WTC11 (cell line): ENCODE measurements at places on chromosomes 5 and 9.

GRCh38 chr5:135735831-135736230 lies 98.6 kb upstream of the SLC25A48 start:
- no peak for DNase-seq

GRCh38 chr9:86494644-86495111 lies 140.5 kb upstream of the TUT7 start:
- DNase-seq: no peak

- no peak for DNase-seq
These were observed 67.3 kb downstream of the CRB2 start for GRCh38 chr9:123423311-123423640.

GRCh38 chr5:80615266-80615914 lies 39.1 kb upstream of the MSH3 start:
- DNase-seq: no peak

- no peak for DNase-seq
These were observed 16.3 kb downstream of the GABBR2 start for GRCh38 chr9:98692392-98692791.

- no peak for DNase-seq
These were observed 174.5 kb downstream of the FGF1 start for GRCh38 chr5:142511358-142511757.

DNA sequence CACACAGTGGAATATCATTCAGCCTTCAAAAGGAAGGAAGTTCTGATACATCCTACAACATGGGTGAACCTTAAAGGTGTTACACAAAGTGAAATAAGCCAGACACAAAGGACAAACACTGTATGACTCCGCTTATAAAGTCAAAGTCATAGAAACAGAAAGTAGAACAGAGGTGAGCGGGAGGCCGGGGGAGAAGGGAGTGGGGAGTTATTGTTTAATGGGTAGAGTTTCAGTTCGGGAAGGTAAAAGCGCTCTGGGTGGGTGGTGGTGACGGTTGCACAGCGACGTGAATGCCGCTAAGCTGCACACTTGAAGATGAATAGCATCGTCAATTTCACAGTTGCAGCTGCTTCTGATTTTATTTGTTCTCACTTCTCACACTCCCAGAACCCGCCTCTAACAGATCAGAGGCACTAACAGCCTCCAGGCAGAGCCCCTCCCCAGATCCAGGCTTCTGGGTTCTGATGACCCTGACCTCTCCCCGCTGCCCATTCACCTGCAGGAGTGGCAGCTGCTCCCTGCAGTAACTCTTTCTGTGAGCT lies 34.1 kb downstream of the BNIP1 start:
- DNase-seq: no peak

GRCh38 chr9:137969008-137969407 lies 91.4 kb downstream of the CACNA1B start:
- DNase-seq: no peak

DNA sequence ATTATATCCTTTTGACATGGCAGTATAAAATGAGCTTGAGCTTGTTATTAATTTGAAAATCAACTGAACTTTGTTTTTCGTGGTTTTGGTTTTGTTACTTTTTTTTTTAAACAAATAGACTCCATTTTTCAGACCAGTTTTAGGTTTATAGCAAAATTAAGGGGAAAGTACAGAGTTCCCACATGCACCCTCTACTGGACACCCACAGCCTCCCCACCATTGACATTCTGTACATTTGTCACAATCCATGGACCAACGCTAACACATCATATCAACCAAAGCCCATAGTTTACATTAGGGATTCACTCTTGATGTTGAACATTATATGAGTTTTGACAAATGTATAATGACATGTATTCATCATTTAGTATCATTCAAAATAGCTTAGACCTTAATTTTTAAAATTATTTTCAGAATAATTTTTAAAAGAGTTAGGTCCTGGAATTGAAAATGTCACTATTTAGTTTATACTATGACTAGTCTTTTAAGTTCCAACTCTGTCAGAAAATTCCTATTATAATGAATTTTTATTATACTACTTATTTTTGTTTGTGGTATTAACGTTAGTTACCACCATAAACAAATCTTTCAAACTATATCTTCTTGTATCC lies 35.3 kb upstream of the JMY start:
- no peak for DNase-seq

GRCh38 chr9:110995420-110996340 lies 42.6 kb downstream of the LPAR1 start:
- no peak for DNase-seq

DNA sequence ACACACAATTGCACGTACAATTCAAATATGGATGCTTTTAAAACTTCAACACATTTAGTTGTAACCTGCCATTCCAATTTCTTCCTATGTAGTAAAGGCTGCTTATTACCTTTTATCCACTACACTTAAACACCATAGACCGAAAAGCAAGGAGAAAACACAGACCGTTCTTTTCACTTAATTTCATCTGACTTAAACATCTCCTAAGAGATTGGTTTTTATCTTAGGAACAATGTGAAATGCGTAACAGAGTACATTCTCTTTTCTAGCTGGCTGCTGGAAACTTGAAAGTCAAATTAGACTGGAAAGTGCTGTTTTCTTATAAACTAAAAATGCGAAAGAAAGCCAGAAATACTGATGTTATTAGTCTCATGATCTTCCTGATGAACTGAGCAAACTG lies 241.8 kb downstream of the MLLT3 start:
- DNase-seq: no peak

DNA sequence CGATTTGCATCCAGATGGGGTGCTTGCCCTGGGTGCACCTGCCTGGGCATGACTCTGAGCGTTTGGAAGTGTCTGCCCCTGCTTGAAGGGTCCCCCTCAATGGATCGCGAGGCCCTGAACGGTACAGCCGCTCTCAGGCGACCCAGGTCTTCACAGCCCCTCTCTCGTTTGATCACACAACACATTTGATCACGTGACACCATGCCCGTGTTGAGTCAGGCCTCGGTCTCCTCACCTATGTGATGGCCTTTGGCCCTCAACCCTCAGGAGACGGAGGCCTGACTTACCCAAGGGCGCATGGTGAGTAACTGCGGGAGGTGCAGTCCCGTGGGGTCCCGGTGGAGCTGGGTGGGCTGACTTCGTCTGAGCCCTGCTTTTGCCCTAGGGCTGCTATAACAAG lies 3.0 kb upstream of the ASB6 start:
- no peak for DNase-seq

- DNase-seq: no peak
These were observed 23.4 kb downstream of the CDK20 start for GRCh38 chr9:87950765-87951488.

- no peak for DNase-seq
These were observed 542.1 kb downstream of the PRR16 start for GRCh38 chr5:121006217-121006616.

DNA sequence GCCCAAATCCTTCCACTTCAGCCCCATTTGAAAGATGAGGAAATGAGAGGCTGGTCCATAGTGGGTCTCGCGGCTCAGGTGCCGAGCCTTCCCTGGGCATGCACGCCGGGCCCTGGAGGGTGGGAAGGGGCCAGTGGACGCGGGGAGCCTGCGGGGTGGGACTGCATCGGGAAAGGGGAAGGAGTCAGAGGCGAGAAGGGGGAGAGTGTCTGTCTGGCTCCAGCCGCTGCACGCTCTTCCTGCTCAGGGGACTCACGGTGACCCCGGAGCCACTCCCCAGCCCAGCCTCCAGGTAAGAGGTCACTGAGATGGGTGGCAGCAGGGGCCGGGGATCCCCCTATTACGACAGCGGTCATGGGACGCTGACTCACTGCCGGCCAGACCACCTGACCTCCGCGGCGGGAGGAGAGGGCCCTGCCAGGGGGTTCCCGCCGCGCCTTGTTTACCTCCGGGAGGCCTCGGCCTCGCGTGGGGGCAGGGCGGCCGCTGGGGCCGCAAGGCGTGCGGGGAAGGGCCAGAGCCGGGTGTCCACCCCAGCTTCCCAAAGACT lies 1.9 kb upstream of the SQSTM1 start:
- DNase-seq: peak; percentile 66

- DNase-seq: no peak
These were observed 545.4 kb upstream of the TLE4 start for GRCh38 chr9:79026316-79026715.

- DNase-seq: no peak
These were observed 308.6 kb upstream of the EFNA5 start for GRCh38 chr5:107979291-107979690.

GRCh38 chr5:93580063-93580926 lies 724 bp downstream of the NR2F1-AS1 start:
- DNase-seq: peak; percentile 55

GRCh38 chr5:179734536-179735164 lies 2.0 kb downstream of the MAML1 start:
- no peak for DNase-seq

DNA sequence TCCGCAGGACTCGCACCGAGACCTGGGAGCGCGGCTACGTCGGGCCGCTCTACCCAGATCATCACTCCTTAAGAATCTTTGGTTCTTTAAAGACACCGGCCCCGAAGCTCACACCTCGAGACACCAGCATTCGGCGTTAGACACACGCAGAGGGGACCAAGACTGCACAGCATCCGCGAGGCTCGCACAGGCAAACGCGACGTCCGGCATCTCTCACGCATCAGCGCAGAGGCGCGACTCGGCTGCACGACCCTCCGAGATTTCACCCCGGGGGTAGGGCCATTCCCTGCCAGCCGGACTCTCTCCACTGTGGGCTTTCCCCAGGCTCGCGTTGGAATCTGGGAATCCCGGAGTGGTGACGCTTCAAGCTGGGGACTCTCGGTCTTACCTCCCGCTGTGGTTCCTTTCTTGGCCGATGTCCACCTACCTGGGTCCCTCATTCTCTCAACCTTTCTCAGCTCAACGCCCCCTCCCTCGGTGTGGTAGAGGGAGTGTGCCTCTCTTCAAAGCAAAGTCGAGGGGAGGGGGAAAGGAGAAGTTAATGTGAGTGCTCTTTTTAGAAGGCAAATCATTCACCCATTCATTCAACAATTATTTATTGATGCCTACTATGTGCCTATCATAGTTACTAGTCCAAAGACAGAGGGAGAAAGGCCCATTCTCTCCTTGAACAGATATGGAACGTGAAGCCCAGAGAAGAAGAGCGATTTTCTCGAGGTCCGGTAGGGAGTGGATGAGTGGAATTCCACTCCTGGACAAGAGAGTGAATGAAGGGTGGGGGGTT lies 1.3 kb upstream of the HAND1 start:
- peak; percentile 43 for DNase-seq

DNA sequence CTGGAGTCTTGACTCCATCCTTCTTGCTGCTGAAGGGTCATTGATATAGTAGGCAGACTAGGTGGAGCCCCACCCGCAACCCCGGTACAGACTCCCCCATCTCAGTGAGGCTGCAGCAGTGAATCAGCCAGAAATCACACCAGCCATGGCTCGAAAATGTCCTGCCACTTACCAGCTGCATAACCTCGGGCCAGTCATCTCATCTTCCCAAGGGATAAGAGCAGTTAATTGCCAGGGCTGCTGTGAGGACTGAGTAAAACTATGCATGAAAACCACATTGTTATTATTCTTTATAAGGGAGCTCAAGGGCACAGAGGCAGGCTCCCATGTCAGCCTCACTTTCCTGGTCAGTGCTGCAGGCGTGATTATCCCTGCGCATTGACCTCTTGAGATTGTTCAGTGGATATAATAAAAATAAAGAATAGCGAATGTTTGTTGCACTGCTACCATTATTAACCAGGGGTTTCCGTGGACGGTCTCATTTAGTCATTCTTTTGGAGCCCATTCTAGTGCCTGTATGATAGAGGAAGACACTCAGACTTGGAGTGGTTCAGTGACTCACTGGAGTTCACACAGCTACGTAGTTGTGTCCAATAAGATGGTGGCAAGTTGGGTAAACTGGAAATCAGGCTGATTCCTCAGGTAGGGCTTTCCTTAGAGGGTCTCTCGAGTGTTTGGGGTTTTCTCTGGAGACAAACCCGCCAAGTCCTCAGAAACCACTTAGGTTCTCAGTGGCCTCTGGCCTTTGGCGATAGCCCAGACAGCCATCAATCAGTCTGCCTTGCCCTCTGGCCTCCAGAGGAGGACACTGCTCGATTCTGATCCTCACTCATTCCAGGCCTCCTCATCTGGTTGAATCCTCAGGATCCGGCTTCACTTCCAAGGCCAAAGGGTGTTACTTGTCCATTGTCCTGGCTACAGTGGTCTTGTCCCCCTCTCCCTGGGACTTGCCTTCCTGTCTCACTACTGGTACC lies 39.9 kb downstream of the COL15A1 start:
- DNase-seq: no peak

- DNase-seq: no peak
These were observed 211.1 kb downstream of the ICE1 start for GRCh38 chr5:5633579-5633978.

DNA sequence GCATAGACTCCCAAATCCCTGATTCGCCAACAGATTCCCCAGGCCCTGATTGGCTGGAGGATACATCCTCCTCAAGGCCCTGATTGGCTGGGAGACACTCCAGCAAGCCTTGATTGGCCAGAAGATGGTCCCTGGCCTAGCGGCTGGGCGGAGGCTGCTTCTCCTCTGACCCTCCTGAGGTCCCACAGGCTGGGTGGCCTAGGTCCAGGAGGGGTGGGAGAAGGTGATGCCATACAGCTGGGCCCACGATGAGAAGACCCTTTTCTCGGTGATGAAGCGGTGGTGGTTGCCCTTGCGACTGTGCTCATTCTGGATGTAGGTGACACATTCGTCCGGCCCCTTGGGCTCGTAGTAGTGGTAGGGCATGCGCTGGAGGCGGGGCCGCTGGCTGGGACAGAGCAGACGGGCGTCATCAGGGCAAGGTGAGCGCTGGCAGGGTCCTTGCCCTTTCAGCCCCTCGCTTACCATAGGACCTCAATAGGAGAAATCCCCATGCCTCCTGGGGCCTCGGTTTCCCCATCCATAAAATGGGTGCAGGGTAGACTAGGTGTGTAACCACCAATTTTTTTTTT lies 9.0 kb upstream of the AK1 start:
- DNase-seq: no peak

DNA sequence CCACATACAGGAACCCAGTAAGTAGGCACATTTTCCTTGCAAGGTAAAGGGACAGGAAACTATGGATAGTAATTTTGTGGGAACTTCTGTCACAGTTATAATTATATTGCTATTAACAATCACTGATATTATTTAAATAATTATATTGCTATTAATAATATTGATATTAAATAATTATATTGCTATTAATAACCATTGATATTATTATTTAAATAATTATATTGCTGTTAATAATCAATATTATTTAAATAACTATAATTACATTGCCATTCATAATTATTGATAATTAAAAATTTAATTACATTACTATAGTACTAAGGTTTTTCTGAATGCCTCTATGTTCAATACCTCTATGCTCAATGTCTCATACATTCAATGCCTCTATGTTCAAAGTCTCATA lies 385.6 kb upstream of the SGCD start:
- DNase-seq: no peak

GRCh38 chr5:31193591-31194467 lies at the start of gene CDH6:
CDH6 (plus strand) TSS chr5:31193686; CDS start chr5:31267474, 73,788 bp downstream.
- peak; percentile 82 for DNase-seq

DNA sequence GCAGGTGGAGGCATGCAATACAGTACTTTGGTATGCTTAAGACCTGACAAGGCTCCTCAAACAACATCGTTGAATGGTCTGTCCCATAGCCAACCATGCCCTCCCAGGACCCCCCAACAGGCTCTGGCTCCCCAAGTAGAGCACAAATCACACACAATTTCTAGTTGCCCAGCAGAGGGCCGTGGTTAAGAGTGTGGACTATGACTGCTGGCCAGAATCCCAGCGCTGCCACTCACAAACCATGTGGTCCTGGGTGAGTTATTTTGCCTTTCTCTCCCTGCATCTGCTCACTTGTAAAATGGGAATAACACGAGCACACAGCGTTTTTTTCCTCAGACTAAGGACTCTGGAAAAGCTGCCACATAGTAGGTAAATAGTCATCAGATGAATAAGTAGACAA lies 6.5 kb downstream of the CKMT2 start:
- no peak for DNase-seq

GRCh38 chr9:79564105-79564504 lies 7.7 kb upstream of the TLE4 start:
- no peak for DNase-seq
